CD4-positive, alpha-beta T cell treated with Interleukin-2 at 100 ng/mL for 4 hours (primary cell): ENCODE measurements at places on chromosomes 4 and X.

- DNase-seq = no peak
Measured at GRCh38 chrX:135346975-135347374, 37.7 kb downstream of the ETDC start.

- DNase-seq = peak; percentile 79
Measured at GRCh38 chr4:89283226-89284009, 24.2 kb downstream of the GPRIN3 start.

GRCh38 chrX:52504551-52504950, 8.9 kb downstream of the XAGE1A start:
- DNase-seq = no peak

GRCh38 chr4:172521248-172521647, 647.4 kb upstream of the GALNT7 start:
- DNase-seq = no peak

- DNase-seq = peak; percentile 59
Measured at GRCh38 chr4:77734928-77735327, 84.2 kb downstream of the CNOT6L start.

GRCh38 chr4:179307297-179308136, 1865.3 kb upstream of the AGA start:
- peak; percentile 19 for DNase-seq

DNA sequence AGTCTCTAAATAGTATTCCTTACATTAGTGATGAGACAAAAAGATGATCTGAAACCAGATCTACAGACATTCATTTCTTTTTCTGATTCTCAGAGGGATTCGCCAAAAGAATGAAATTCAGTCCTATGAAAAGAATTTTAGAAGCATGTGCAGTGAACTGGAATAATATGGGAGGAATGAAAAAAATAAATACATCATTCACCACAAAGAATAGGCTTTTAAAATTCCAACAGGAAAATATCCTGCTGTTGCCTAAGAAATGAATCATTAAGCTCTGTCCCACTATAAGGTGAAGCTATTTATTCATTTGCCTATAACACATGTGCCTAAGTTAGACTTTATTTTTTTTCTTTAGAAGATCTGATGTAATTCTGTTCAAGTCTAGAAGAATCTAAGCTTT, 165.9 kb downstream of the IL15 start:
- no peak for DNase-seq

GRCh38 chrX:105645667-105646357, 176.5 kb upstream of the NRK start:
- no peak for DNase-seq

DNA sequence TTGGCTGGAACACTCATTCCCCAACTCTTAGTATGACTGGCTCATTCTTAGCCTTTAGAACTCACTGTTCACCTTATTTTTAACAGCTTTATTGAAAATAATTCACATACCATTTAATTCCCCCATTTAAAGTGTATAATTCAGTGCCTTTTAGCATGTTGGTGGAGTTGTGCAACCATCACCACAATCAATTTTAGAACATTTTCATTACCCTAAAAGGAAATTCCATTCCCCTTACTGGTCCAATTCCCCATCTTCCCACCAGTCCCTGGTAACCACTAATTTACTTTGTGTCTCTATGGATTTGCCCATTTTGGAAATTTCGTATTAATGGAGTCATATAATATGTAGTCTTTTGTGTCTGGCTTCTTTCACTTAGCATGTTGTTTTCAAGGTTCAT, 19.7 kb downstream of the NHSL2 start:
- no peak for DNase-seq

DNA sequence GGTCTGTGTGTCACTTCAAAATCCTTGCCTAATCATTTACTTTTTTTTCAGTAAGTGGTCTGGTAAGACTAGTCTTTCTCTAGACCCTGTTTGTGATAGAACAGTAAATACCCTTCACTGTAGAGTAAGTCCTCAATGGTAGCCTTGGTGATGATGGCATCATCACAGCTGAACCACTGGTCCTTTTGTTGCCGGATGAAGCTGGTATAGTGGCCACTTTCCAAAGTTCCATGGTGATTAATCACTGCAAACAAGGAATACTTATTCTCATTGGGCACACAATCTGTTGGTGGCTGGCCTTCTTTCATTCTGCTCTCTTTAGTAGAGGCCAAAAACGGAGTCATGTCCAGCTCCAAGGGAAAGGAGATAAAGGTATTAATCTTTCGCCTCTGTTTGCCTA, 2.9 kb downstream of the USP51 start:
- no peak for DNase-seq

DNA sequence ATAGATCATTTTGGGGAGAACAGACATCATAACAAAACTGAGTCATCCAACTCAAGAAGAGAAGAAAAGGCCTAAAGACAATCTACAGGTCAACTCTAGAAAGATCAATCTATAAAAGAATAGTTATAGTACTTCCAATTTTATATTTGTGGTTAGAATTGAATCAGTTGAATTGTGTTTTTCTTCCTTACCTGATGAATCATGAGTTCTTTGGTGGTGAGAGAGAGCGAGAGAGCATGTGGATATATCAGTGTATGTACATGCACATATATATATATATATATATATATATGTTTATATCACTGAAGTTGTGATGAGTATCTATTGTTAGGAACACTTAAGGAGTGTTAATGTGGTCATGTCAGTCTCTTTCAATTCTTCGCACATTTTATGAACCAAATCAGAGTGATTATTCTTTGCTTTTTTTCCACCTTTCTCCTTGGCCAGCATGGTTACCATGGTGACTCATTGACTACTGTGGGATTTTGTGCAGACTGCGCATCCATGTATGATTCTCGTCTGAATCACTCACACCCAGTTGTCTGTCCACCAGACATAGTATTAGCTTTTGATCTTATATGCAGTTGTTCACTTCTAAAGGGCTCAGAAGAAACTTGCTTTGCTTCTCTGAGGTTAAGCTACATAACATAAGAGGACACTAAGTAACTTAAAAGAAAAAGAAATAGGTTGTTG, 90.4 kb upstream of the RAB40AL start:
- no peak for DNase-seq

DNA sequence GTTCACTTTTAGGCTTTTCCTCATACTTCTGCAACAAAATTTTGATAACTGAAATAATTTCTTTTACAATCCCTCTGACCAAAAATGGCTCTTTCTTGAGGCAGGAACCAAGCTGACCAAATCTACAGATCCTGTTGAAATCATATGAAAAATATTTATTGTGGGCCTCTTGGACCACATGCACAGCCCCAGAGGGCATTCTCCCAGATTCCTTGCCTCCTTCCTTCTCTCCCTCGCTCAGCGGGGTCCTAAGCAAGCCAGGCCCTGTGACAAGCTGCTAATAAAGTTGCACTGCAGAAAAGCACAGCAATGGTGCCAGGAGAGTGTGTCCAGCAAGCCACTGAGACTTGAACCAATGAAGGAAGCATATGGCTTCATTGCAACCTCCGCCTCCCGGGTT, 40.7 kb downstream of the PRDM5 start:
- no peak for DNase-seq

GRCh38 chr4:161919442-161920220, 244.2 kb downstream of the FSTL5 start:
- DNase-seq = no peak

- DNase-seq = no peak
Measured at GRCh38 chrX:130555757-130556156, 154.0 kb downstream of the RBMX2 start.

- DNase-seq = no peak
Measured at GRCh38 chrX:115400960-115401359, 111.4 kb downstream of the LUZP4 start.

- DNase-seq = no peak
Measured at GRCh38 chr4:93396272-93396671, 432.3 kb upstream of the ATOH1 start.

DNA sequence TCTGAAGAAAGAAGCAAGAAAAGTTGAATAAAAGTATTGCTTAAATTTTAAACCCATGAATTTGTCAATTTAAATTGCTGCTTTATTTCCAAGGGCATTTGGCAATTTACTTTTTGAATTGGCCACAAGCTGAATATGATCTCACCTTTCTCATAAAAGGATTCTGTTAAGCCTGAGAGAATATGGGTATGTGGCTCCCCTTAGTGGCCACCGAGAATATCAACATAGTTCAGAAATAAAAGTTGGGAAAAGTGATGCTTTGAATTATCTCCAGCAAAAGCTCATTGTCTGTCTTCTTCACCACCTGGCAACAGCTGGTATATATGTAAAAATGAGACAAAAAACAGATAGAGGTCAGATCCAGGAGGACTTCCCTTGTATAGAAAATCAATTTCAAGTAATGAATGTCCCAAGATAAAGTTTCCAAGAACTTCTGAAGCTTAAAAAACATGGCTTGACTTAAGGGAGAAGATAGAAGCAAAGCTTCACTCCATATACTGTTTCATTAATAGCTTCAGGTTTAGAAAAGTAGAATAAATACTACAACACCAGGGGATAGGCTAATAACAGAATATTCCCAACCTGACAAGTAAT, 290.7 kb upstream of the FAM241A start:
- DNase-seq = no peak

GRCh38 chrX:137915466-137915865, 349.5 kb downstream of the ZIC3 start:
- DNase-seq = no peak

- no peak for DNase-seq
Measured at GRCh38 chrX:47723689-47724088, 64.7 kb upstream of the UXT start.

- DNase-seq = no peak
Measured at GRCh38 chr4:98232202-98232601, 29.0 kb upstream of the RAP1GDS1 start.

DNA sequence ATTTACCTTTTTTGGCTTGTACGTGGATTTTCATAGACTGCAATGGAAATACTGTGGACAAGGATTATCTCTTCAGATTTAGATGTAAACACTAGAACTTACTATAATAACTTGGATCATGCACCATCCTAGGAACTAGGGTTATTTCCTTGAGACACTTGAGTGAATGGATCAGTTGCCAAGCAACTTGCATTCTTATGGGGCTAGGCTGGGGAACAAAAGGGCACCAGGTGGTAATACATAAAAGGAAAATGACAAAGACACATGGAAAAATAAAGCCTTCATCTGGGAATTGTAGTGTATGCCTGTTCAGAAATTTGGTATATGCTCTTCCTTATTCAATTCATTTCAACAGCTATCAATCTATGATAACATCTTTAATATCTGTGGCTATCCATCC, 247.1 kb downstream of the SPRY1 start:
- no peak for DNase-seq

DNA sequence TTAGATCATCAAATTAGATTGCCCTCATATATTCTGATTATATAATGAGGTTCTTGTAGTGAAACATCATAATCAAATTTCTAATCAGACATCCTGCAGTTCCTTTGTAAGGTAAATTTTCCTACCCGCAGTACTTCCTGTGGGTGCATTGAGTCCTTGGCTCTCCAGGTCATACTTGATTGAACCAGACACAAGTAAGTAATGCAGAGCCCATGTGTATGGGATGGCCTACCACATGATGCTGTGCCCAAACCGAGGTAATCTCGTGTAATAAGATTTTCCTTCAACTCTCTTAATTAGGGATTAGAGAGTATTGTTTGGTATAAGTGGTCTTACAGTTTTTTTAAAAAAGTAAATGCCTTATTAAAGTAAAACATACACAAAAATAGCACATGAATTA, 1841.8 kb downstream of the PCDH7 start:
- no peak for DNase-seq

DNA sequence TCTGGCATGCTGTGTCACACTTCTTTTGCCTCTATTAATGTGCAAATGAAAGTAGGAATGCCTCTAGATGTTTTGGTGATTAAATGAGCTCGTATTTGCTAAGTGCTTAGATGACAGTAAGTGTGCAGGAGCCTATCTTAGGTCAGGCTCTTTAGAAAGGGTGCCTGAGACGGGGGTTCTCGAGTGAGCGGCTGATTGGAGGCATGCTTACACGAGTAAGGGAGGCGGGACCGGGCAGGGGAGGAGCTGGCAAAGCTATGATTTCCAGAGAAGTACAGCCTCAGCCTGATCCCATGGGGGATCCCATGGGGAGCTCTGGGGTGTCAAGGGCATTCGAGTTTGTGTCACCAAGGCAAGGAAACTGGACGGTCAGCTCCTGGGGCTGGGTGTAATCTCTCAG, 44.8 kb downstream of the CLDN34 start:
- DNase-seq = no peak

DNA sequence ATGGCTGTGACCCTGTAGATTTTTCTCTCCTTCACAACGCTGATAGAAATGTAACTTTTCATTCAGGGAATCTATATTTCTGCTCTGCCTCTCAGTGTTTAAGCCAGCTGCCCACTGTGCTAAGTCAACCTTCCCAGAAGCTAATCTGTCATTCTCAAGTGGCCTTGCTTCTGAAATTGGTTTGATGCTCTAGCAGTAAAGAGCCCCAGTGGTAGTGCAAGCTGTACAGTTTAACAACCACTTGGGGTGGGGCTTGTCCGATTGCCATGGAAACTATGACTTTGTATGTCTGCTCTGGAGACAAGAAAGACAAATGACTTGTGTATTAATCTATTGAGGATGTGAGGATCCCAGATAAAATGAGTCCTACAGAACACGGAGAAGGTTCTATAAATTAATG, 620.9 kb upstream of the GALNT7 start:
- DNase-seq = no peak

- DNase-seq = no peak
Measured at GRCh38 chr4:146407257-146407656, 114.5 kb downstream of the SLC10A7 start.

DNA sequence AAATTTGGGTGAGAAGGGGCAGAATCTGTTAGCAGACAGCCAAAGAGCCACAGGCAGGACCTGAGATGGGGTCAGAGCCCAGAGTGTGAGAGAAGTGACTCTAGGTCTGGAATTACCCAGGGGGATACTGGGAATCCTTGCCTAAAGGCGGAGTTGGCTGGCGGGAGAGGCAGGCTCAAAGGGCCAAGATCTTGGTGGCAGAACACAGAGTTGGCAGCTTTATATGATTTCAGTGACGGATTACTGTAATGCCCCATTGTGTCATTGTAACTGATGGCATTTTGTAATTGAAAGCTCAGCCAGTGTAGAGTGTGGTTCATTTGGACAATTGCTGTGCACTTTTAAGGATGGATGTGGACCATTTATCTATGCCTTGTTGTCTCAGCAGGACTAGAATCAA, 77.3 kb downstream of the SMIM20 start:
- DNase-seq = no peak

GRCh38 chr4:1179089-1179441, 6.7 kb upstream of the SPON2 start:
- no peak for DNase-seq

GRCh38 chrX:10821293-10821692, 200.9 kb upstream of the MID1 start:
- DNase-seq = no peak

DNA sequence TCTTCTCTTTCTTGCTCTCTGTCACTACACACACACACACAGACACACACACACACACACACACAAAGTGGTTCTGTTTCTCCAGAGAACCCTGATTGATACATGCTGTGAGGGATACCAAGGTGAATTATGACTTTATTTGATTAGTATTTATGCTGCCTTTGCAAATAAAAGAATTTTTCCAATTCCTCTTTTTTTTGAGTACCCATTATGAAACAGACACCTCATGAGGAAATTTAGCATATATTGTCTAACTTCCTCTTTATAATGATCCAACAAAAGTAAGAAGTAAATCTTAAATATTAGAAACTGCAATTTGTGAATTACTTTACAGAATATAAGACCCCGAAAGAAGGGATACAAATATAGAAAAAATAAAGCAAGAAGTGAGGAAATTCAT, 14.3 kb upstream of the RAB28 start:
- DNase-seq = no peak
